ENCODE measurements at places on chromosomes 5 and 9.
A peak's percentile ranks its signal among the peaks of the same experiment; 100 is the strongest.

- H3K4me3 ChIP-seq, result no peak overlapping the region
- DNase-seq, result no peak
- H3K36me3 ChIP-seq, result no peaks in the 10 kb centered on the region
Measured at GRCh38 chr5:106940986-106941385, 729.8 kb downstream of the EFNA5 start.

- DNase-seq, result no peak
- peaks cover 6% of the 10 kb centered on the region for H3K4me1 ChIP-seq
- no peak overlapping the region for H3K4me3 ChIP-seq
- H3K27me3 ChIP-seq, result no peaks in the 10 kb centered on the region
Measured at GRCh38 chr9:127124792-127125191, 2.4 kb upstream of the ANGPTL2 start.

GRCh38 chr5:40909264-40909663 is at the start of gene C7:
C7 (plus strand) TSS chr5:40909497; CDS start chr5:40909611, 114 bp downstream.
- no peaks in the 10 kb centered on the region for H3K36me3 ChIP-seq

DNA sequence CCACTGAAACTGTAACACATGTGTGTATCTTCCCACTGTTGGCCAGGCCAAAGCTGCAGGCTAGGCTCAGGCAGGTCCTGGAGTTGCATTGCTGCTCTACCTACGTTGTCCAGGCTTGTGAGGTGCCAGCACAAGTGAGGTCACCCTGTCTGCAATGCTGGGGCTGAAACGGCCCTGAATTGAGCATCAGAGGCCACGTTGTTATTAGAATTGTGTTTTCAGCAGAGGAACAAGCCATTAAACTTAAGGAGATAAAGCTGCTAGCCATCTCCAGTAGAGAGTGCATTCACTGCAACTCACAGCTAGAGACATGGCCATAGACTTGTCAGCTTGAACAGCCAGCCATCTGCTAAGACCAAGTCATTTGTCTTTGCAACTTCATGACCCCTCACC is 191.8 kb downstream of the SEMA6A start:
- H3K36me3 ChIP-seq, result peaks cover 10% of the 10 kb centered on the region
- no peaks in the 10 kb centered on the region for H3K27me3 ChIP-seq
- DNase-seq, result no peak

DNA sequence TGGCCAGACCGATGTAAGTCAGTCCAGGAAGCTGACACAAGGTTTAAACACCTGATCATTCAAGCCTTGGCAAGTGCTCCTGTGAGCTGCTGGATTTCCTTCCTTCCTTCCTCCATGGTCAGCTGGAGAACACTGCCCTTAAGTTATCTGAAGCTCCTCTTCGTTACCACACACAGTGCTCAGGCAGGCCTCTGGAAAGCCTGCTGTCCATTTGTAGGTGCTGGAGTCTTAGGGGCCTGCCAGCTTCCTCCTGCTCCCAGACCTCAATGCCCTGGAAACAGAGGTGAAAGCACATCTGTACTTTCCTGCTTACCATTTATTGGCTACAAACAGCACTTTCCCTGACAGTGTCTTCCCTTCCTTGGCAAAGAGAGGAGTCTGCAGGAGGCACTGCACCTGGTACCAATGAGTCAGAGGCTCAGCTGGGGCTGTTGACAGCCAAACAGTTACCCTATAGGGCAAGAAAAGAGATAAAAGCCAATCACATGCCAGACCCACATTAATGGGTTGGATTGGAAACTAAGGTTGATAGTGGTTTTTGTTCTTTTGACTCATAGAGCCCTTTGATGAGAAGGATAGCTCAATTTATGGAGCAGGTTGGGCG is 72.6 kb upstream of the PUM3 start:
- peaks cover 18% of the 10 kb centered on the region for H3K27me3 ChIP-seq
- no peak overlapping the region for H3K4me3 ChIP-seq
- DNase-seq, result no peak
- no peaks in the 10 kb centered on the region for H3K4me1 ChIP-seq
- no peak overlapping the region for H3K27ac ChIP-seq

DNA sequence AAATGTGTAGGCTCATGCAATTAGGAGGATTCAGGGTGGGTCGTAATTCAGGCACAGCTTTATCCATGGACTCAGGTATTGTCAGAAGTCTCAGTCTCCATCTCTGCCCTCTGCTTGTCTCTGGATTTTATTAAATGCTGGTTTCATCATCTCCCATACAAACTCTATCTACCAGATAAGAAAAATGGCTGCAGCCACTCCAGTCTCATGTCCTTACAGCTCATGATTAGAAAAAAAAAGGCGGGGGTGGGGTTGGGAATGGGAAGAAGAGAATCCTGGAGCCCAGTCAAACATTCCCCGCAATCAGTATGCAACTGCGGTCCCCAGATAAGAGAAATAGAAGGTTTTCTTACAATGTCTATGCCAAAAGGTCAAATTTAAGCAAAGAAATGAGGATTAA is 7.6 kb upstream of the FBXO38 start:
- peaks cover 5% of the 10 kb centered on the region for H3K4me1 ChIP-seq
- H3K27me3 ChIP-seq, result no peaks in the 10 kb centered on the region
- no peak overlapping the region for H3K4me3 ChIP-seq
- DNase-seq, result no peak
- H3K27ac ChIP-seq, result no peak overlapping the region

GRCh38 chr5:73280821-73281746 is 108.1 kb downstream of the TMEM174 start:
- H3K36me3 ChIP-seq, result no peaks in the 10 kb centered on the region
- H3K27ac ChIP-seq, result no peak overlapping the region
- no peaks in the 10 kb centered on the region for H3K4me1 ChIP-seq
- DNase-seq, result no peak
- peaks cover 73% of the 10 kb centered on the region for H3K27me3 ChIP-seq
- H3K4me3 ChIP-seq, result no peak overlapping the region

- DNase-seq, result no peak
- H3K36me3 ChIP-seq, result peaks cover 19% of the 10 kb centered on the region
- no peak overlapping the region for H3K4me3 ChIP-seq
- no peak overlapping the region for H3K27ac ChIP-seq
- H3K27me3 ChIP-seq, result no peaks in the 10 kb centered on the region
Measured at GRCh38 chr5:134769206-134769605, 10.6 kb downstream of the DDX46 start.

DNA sequence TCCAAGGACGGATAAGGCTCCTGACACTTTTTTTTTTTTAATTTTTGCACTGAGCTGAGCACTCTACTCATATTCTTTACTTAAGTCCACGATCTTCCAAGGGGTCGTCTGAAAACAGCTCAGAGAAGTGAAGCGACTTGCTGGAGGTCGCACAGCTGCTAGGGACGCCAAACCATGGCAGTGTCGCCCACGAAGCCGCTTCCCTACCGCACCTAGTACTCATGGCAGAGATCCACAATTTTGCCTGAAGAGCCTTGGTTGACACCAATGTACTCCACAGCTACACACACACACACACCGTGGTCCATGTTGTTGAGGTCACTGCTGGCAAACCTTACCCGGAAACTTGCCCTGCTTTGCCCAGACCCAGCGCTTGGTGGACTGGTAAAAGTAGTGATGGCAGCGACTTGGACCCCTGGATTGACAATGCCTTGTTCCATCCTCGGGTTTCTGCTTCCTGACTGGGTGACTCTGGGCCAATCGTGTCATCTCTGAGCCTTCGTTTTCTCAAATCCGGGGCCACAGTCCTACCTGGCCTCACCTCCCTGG is 521 bp upstream of the SLIT3 start:
- no peak overlapping the region for H3K4me3 ChIP-seq
- DNase-seq, result no peak
- no peak overlapping the region for H3K27ac ChIP-seq
- no peaks in the 10 kb centered on the region for H3K36me3 ChIP-seq
- H3K4me1 ChIP-seq, result peaks cover 7% of the 10 kb centered on the region

DNA sequence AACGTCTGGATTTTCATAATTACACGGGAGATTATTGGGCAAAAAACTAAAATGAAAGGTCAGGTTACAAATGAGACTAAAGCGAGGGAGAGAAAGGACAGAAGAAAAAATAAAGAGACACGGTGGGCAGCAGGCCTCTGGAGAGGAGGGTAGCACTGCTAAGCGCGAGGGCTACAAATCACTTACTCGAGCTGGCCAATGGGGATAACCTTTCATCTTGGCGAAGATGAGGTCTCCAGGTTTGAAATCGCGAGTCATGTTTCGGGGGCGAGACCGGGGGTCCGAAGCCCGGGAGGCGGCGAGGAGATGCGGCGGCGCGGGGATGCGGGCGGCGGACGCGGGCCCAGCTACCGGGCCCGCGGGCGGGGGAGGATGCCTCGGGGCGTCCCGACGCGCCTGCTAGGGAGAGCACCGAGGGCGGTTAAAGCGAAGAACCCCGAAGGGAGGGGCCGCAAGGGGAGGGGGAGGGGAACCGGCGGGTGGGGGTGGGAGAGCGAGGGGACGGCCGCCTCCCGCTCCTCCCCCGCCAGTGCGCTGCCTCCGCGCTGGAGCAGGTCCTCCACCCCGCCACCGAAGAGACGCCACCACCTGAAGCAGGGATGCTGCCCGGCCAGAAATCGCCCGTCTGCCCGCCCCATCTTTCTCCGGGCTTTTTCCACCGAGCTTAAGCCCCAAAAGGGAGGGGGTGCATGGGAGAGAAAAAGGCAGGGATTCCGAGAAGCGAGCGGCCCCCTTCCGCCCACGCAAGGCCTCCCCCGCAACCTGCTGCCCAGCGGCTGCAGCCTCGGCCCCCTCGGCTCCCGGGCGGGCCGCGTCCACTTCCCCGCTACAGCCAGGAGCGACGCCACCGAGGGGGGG is 610 bp downstream of the PSIP1 start:
- peaks cover 26% of the 10 kb centered on the region for H3K4me1 ChIP-seq
- peak overlapping the region; percentile 93 for H3K4me3 ChIP-seq
- peak; percentile 78 for DNase-seq
- H3K36me3 ChIP-seq, result peaks cover 24% of the 10 kb centered on the region

- H3K36me3 ChIP-seq, result no peaks in the 10 kb centered on the region
- H3K4me3 ChIP-seq, result no peak overlapping the region
- no peak overlapping the region for H3K27ac ChIP-seq
- no peaks in the 10 kb centered on the region for H3K4me1 ChIP-seq
- DNase-seq, result no peak
Measured at GRCh38 chr9:27194401-27195091, 85.5 kb downstream of the TEK start.

GRCh38 chr5:173796721-173797495 is 91.2 kb upstream of the CPEB4 start:
- no peak overlapping the region for H3K4me3 ChIP-seq
- H3K36me3 ChIP-seq, result no peaks in the 10 kb centered on the region
- no peaks in the 10 kb centered on the region for H3K4me1 ChIP-seq
- no peak for DNase-seq
- no peak overlapping the region for H3K27ac ChIP-seq

GRCh38 chr9:136944212-136944518 is 373 bp downstream of the FBXW5 start:
- peak overlapping the region; percentile 82 for H3K4me3 ChIP-seq
- peaks cover 2% of the 10 kb centered on the region for H3K36me3 ChIP-seq
- peaks cover 9% of the 10 kb centered on the region for H3K4me1 ChIP-seq
- DNase-seq, result no peak
- no peak overlapping the region for H3K27ac ChIP-seq

- peaks cover 23% of the 10 kb centered on the region for H3K27me3 ChIP-seq
- no peak overlapping the region for H3K27ac ChIP-seq
- no peaks in the 10 kb centered on the region for H3K4me1 ChIP-seq
Measured at GRCh38 chr5:73365990-73366667, 82.4 kb downstream of the FOXD1 start.

- H3K36me3 ChIP-seq, result no peaks in the 10 kb centered on the region
- no peaks in the 10 kb centered on the region for H3K4me1 ChIP-seq
- no peak for DNase-seq
- no peak overlapping the region for H3K27ac ChIP-seq
Measured at GRCh38 chr9:27310582-27310981, 13.6 kb upstream of the EQTN start.

Data from natural killer cell treated with Interleukin-12 subunit alpha and Interleukin-12 subunit beta and Interleukin-15 and Interleukin-18, amount 100 ng/mL, for 72 hours (primary cell).